T-helper 1 cell (primary cell): ENCODE measurements at places on chromosomes 4 and X.

DNA sequence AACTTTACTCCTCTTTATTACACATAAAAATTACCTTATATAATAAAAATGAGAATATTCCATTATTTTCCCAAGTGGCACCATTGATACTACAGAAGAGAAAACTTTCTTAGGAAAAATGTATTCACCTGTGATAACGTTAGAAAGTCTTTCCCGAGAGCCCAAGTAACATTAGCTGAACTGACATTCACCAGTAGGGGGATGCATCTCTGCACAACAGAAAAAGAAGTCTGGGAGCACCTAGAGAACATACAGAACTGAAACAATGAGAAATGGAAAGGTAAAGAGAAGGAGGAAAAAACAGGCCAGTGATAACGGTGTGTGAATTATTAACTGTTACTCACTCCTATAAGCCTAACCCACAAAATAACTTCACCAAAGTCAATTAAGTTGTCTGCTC lies 423.3 kb downstream of the CENPC start:
- DNase-seq, result no peak

DNA sequence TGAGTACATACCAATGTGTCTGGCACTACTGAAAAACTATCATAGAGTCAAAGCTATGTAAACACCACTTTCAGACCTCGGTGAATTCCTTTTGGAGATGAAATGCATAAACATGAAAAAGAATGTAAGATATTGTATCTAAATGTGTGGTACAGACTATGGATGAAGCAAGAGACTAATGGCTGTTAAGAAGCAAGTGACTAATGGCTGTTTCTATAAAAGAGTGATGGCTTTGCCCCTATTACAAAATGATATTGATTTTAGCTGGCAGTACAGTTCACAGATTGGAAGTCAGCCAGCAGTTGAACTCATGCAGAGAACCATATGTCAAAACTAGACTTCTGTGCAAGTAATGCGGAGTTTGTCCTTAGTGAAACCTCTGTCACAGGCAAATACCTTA lies 359.3 kb downstream of the GRXCR1 start:
- DNase-seq, result no peak

- no peak for DNase-seq
These were observed 2.9 kb downstream of the SORBS2 start for GRCh38 chr4:185809121-185809520.

- DNase-seq, result no peak
These were observed 6.6 kb downstream of the CCDC110 start for GRCh38 chr4:185464887-185465286.

- DNase-seq, result no peak
These were observed 103.4 kb upstream of the GRXCR1 start for GRCh38 chr4:42789041-42789567.

- DNase-seq, result no peak
These were observed 10.1 kb upstream of the SH3TC1 start for GRCh38 chr4:8188743-8189550.
